ENCODE measurements at places on chromosomes 16 and 17. TPM values are rescaled to one million over a fixed set of nuclear protein-coding genes. Genes with fewer than 3 reads are reported as not detected.

TAC4 gene
- not detected for total RNA-seq

CFAP97D1 gene
- total RNA-seq, result under 0.01 TPM

DNA sequence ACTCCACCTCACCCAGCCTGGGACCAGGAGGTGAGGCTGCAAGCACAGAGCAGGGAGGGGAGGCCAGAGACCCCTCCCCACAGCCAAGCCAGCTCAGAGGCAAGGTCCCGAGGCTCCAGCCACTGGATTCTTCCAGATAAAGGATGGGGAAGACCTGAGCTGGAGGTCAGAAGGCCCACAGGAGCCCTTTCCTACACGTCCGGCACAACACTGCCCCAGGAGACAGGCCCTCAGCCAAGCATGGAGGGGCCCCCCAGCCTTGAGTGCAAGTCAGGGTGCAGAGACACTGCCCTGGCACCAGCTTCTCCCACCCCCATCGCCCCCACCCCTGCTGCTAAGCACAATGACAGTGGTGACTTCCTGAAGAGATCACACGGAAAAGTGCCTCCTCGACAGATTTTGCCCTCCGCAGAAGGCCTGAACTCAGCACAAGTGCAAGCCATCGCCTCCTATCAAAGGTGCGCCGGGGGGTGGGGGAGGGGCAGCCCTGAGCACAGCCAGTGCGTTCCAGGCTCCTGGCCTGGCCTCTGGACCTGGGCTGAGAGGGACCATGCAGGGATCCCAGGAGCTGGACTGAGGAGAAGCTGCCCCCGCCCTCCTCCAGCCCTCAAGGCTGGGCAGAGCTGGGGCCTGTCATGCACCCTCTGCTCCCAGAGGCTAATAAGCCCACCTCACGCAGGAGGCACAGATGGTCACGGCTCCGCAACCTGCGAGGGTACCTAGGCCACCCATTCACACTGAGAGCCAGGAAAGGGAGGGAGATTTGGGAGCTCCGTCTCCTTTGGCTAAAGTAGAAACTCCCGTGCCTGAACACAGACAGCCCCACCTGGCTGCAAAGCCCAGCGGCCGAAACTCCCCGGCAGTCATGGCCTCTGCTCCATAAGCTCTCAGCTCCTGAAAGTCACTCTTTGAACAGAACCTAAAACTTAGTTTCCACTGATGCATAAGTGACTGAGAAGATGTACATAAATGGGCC is 2.7 kb downstream of the MAFG start:
- DNase-seq, result no peak

DNA sequence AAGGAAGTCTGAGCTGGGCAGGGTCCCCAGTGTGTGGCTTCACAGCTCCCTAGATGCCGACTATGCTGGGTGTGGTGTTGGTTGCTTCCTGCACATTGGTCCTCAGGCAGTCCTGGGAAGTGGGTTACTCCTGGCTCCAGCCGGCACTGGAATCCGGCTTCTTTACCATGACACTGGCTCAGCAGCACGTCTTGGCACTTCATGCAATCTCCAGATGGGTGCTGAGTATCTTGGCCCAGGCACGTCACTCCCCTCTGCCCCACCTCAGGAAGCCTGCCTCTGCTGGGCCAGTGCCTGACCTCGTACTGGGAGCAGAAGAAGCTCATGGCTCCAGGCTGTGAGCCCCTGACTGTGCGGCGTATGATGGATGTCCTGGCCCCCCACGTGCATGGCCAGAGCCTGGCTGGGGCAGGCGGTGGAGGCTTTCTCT is 24.5 kb downstream of the FCSK start:
- peak; percentile 37 for DNase-seq

GRCh38 chr16:66588981-66589713 is 9.9 kb downstream of the CMTM2 start:
- DNase-seq, result peak; percentile 55

- DNase-seq, result no peak
These were observed 1.6 kb downstream of the MAP2K4 start for GRCh38 chr17:12022310-12022709.

- DNase-seq, result no peak
These were observed 21.8 kb upstream of the PRM1 start for GRCh38 chr16:11302977-11303376.

DNA sequence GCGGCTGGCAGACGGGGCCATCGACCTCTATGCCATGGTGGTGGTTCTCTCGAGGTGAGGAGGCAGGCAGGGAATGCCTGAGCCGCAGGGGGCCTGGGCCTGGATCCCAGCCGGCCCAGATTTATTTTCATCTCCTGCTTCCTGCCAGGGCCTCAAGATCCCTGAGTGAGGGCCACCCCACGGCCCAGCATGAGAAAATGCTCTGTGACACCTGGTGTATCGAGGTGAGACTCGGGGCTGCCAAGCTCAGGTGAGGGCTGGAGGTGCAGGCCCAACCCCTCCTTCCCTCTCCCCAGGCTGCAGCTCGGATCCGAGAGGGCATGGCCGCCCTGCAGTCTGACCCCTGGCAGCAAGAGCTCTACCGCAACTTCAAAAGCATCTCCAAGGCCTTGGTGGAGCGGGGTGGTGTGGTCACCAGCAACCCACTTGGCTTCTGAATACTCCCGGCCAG is 4.9 kb downstream of the ACADVL start:
- DNase-seq, result no peak

- DNase-seq, result peak; percentile 74
These were observed 19.9 kb downstream of the CEP295NL start for GRCh38 chr17:78883089-78883532.

DNA sequence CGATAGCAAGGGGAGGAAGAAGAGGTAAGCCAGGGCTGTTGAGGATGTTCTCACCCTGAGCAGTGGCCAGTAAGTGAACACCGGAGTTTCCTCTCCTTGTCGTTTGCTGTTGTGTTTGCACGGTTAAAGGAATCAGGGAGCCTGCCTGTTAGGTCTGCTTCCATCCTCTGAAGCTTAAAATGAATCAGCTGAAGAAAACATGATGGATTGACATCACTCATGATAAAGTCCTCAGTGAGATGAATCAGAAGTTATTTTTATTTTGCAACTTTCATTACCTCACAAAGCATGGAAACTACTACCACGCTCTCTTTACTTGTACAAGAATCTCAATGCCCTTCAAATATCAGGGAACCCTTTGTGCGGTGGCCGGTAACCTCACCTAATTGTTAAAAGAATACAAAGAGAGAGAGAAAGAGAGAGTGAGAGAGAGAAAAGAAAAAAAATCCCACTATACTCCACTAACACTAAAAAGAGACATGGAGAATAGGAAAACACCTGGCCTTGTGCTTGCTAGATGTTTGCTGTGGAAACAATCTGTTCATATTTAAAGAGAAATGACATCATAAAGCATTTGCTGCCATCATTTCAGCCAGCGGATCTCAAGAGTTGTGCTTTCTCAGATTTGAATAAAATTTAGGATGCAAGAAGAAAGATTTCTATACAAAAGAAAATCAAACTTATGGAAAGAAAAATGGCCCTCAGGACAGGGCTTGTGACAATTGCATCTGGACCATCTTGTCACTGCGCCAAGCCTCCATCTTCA is 441.6 kb upstream of the SALL1 start:
- no peak for DNase-seq

- DNase-seq, result no peak
These were observed 5.8 kb upstream of the CCDC182 start for GRCh38 chr17:57750895-57751294.

Measured in dermis microvascular lymphatic vessel endothelial cell (primary cell).